ENCODE measurements at places on chromosomes 16 and 17.

GRCh38 chr17:728911-729310, 3.5 kb upstream of the TLCD3A start:
- no peak for DNase-seq

DNA sequence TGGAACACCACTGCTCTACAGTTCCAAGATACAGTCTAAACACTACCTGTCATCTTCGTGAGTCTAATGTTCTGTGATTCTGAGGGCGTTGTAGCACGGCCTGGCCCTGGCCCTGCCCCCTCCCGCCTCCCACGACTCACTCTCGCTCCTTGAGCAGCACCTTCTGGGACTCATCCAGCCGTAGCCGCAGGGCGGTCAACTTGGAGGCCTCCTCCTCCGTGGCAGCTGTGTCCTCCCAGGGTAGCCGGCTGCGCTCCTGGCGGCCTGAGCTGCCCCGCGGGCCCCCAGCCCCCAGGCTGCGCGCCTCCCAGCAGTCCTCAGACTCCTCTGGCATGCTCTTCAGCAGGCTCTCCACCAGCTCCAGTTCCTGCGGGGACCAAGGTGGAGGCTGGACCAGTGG, 10.6 kb downstream of the CCDC102A start:
- no peak for DNase-seq

- DNase-seq, result no peak
Measured at GRCh38 chr17:57747221-57748017, 2.3 kb upstream of the CCDC182 start.

- no peak for DNase-seq
Measured at GRCh38 chr17:4530799-4531730, 24.1 kb downstream of the MYBBP1A start.

DNA sequence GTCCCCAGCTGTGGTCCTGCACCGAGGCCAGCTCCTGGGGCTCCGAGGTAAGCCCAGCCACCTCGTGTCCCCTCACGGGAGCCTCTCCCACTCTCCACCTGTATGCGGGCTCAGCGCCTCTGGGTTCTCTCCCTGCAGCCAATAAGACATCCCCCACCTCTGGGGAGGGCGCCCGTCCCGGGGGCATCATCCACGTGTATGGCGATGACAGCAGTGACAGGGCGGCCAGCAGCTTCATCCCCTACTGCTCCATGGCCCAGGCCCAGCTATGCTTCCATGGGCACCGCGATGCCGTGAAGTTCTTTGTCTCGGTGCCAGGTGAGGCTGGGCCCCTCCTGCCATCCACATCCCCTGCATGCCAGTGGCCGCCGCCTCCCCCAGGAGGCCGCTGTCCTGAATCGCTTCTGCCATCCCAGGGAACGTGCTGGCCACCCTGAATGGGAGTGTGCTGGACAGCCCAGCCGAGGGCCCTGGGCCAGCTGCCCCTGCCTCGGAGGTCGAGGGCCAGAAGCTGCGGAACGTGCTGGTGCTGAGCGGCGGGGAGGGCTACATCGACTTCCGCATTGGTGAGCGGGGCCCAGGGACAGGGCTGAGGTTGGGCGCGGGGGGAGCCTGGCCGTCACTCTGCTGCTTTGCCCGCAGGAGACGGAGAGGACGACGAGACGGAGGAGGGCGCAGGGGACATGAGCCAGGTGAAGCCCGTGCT, 3.1 kb downstream of the NME3 start:
- DNase-seq, result no peak

GRCh38 chr16:89476379-89476778, 14.0 kb downstream of the ANKRD11 start:
- no peak for DNase-seq

GRCh38 chr17:40247926-40248495, 28.9 kb downstream of the WIPF2 start:
- no peak for DNase-seq

GRCh38 chr17:72950242-72950931, 142.1 kb downstream of the SLC39A11 start:
- no peak for DNase-seq

- DNase-seq, result no peak
Measured at GRCh38 chr17:43475494-43476089, 8.2 kb upstream of the DHX8 start.

- no peak for DNase-seq
Measured at GRCh38 chr16:259226-259625, 16.5 kb downstream of the RGS11 start.
